ENCODE measurements at places on chromosomes 5 and 9.

- DNase-seq, result no peak
Observed at GRCh38 chr5:94853120-94853519, 234.7 kb downstream of the SLF1 start.

- no peak for DNase-seq
Observed at GRCh38 chr5:156587012-156587411, 260.0 kb downstream of the SGCD start.

DNA sequence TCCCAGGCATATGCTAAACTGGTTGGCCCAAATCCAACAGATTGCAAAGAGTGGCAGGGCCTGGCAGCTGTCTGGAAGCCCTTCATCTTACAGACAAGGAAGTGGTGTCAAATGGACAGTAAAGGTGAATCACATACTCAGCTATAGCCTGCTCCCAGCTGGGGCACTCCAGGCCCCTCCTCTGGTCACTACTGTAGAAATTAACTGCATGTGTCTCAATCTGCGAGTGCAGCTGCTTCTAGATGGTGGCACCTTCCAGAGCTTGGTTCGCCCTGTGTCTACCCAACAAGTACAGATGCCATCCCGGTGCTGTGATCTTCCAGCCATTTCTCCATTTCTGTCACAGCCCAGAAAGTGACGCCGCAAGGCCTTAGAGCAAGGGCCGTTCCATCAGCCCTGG, 50.2 kb downstream of the OTULIN start:
- no peak for DNase-seq

DNA sequence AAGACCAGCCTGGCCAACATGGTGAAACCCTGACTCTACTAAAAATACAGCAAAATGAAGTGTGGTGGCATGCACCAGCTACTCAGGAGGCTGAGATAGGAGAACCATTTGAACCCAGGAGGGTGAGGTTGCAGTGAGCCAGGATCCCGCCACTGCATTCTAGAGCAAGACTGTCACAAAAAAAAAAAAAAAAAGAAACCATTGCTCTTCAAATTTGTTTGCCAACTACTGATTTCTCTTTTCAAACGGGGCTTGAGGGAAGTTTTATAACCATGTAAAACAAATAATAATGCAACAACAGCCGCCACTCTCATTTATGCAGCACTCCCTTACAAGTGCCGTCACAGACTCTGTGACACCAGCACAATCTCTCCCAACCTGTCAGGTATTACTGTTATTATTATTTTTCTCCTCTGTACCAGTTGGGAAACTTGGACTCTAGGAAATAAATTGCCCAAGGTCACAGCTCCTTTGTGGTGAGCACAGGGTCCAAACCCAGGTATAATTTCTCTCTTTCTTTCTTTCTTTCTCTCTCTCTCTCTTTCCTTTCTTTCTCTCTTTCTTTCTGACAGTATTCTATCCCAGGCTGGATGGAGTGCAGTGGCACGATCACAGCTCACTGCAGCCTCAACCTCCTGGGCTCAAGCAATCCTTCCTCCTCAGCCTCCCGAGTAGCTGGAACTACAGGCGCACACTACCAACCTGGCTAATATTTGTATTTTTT, 25.4 kb downstream of the SERINC5 start:
- DNase-seq, result no peak

DNA sequence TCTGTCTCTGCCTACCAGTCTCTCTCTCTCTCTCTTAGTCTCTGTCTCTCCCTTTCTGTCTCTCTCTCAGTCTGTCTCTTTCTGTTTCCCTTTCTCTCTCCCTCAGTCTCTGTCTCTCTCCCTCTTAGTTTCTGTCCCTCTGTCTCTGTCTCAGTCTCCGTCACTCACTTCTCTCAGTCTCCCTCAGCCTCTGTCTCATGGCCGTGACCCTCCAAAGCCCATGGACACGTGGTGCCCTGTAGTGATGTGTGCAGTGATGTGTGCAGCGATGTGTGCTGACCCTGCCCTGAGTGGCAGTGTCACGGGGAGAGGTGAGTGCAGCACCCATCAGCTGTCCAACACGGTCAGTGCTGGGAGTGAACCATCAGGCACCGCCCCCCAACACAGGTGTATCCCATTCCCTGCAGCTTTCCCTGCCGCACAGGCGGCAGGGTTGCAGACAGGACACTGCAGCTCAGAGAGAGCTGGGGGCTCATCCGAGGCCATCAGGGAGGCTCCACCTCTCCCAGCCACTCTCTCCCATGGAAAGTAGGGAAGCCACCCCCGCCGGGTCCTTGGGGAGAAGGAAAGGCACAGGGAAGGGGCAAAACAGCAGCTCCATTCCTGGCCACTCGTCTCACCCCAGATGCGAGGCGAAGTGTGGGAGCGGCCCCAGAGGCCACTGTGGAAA, 794 bp upstream of the LRRC14B start:
- no peak for DNase-seq

- no peak for DNase-seq
Observed at GRCh38 chr5:2181149-2181548, 298.4 kb upstream of the IRX4 start.
